Activated CD8-positive, alpha-beta memory T cell treated with anti-CD3 and anti-CD28 coated beads for 24 hours (primary cell): ENCODE measurements at places on chromosomes 16 and 17.

DNA sequence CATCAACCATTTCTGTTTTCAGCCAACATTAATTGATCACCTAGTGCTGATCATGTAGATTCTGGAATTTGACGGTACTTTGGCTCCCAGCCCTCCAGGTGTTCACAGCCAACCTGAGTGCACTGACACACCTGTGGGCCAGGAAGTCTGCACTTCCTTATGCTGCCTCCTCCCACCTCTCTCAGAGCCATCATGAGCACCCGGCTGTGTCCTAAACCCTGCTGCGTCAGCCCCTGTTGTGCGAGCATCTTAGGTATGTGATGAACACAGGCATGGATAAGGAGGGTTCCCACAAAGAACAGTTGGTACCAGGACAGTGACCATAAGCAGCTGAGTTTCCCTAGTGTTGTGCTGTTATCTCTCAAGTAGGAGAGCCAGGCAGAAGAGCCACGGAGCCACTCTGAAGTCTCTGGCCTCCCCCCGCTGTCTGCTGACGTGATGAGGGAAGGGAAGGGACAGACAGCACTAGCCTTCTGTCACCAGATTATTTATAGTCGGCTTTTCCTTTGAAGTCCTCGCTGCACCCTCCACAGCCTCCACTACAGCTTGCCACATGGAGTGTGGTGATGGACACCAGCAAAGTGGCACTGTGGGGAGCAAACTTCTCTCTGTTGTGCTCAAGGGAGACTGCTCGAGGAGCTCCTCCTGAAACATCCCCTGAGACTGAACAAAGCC, 162.8 kb upstream of the ANKFN1 start:
- DNase-seq = no peak

GRCh38 chr16:15854061-15854460, 2.8 kb downstream of the MYH11 start:
- no peak for DNase-seq

DNA sequence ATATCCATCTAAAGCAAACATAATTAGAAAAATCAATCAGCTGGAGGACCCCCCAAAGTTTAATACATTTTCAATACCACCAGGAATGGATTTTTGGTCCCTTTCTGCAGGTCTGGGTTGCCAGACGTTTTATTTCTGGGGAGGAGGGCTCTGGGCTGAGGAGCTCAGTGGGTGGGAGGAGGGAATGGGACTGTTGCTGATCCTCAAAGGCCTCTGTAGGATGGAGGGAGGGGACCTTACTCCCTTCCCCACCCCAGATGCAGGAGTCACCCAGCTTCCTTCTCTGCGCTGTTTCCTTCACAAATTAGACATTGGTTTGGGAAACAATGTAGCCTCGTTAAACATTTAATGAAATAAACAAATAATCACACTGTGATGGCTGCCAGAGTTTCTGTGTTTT, 6.6 kb downstream of the RND2 start:
- DNase-seq = no peak

DNA sequence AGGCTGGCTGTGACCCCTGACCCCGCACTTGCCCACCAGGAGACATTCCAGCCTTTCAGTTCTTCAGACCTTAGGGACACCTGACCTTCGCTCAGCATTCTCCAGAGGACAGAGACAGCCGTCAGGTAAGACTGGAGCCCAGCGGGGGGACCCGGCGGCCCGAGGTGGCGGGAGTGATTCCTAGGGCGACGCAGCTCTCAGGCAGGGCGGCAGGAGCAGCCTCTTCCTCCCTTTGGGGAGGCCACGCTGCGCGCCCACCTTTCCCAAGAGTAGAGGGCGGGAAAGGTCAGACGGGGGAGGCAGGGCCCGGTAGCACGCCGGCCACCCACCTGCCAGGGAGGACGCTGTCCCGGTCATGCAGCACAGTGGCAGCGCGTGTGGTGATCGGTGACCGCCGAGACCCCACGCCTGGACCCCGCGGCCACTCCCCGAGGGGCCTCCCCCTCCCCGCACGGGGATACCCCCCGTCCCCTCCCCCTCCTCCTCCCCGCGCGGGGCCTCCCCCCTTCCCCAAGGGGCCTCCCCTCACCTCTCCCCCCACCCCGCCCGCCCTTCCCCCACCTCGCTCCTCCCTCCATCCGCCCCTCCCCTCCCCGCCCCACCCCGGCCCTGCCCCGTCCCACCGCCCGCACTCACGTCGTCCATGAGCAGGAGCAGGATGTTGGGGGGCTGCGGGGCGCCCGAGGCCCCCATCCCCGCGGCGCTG, 472 bp downstream of the GALNS start:
- DNase-seq = peak; percentile 68

GRCh38 chr16:89898201-89898967, 20.3 kb upstream of the MC1R start:
- no peak for DNase-seq

DNA sequence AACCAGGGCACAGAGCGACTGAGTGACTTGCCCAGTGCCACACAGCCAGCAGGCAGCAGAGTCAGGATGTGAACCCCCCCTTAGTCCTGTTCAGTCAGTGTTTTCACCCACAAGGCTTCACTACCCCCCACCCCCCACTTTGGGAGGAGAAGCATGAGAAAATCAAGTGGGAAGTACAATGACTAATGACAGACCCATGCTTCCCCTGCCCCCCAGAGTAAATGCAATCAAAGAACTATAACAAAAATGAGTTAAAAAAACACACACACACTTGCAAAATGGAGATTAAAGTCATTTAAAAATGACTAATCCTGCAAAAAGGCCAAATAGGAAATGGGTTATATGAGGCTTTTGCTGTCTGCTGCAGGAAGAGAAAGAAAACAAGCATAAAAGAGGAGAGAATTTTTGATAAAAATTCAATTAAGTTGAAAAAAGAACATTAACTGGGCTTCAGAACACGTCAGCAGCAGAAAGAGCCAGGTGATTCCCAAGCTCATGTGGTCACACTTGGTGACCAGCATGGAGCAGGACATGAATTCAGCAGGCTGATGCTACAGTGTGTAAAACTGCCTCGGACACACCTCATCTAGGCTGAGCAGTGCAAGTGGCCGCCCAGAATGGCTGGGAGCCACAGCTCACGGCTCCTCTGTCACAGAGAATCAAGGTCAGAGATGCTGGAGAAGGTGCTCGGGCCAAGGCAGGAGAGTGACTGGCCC, 212.3 kb downstream of the ZNF423 start:
- no peak for DNase-seq

- no peak for DNase-seq
These were observed 10.0 kb downstream of the LITAFD start for GRCh38 chr16:8892101-8892575.

DNA sequence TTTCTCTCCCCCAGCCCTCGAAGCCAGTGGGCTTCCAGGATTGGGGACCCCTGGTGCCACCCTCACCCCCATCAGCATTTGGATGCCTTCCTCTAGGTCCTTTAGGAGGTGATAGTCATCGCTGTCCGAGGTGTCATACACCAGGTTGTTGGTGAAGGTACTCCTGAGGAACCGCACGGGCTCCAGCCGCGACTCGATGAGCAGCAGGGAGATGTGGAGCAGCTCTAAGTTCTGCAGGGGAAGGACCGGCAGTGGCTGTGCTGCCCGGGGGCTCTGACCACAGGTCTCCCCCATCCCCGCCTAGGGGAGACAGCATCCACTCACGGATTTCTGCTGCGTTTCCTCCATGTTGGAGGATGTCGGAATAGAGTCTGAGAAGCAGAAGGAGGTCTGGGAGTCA, 962 bp downstream of the CSHL1 start:
- DNase-seq = no peak

- no peak for DNase-seq
These were observed 341.4 kb downstream of the FOXL1 start for GRCh38 chr16:86919578-86920305.

- no peak for DNase-seq
These were observed 118.9 kb downstream of the AATF start for GRCh38 chr17:37067555-37068111.

- no peak for DNase-seq
These were observed 60.7 kb upstream of the TEX2 start for GRCh38 chr17:64323774-64324173.

DNA sequence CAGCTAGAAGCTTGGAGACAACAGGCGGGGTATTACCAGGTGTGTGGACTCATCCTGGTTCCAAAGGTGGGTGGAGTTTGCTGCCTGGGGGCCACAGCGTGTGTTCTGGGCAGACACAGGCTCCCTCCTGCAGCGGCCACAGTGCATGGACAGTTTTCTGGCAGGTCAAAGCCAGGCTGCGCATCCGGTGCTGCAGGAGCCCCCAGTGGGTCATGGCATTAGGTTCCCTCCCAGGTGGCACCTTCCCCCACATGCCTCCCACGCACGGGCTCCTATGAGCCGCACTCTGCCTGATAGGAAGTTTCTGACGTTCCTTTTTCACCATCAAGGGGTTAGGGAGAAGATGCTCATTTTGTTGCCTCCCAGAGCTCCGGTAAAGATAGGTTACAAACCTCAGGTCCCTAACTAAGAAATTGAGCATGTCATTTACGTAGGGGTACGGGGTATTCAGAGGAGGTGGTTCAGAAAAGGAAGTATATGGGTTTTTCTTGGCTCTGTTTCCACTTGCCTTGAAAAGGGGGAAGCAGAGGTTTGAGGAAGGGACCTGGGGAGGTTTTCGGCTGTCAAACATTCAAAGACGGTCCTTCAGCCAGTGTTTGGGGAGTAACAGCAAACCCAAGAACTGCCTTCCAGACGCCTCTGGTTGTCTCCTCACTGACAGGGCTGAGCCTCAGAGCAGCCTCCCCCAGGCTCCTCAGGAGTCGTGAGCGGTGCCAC, 32.7 kb upstream of the NAT9 start:
- no peak for DNase-seq

GRCh38 chr16:54193013-54193664, 93.4 kb downstream of the IRX3 start:
- no peak for DNase-seq

DNA sequence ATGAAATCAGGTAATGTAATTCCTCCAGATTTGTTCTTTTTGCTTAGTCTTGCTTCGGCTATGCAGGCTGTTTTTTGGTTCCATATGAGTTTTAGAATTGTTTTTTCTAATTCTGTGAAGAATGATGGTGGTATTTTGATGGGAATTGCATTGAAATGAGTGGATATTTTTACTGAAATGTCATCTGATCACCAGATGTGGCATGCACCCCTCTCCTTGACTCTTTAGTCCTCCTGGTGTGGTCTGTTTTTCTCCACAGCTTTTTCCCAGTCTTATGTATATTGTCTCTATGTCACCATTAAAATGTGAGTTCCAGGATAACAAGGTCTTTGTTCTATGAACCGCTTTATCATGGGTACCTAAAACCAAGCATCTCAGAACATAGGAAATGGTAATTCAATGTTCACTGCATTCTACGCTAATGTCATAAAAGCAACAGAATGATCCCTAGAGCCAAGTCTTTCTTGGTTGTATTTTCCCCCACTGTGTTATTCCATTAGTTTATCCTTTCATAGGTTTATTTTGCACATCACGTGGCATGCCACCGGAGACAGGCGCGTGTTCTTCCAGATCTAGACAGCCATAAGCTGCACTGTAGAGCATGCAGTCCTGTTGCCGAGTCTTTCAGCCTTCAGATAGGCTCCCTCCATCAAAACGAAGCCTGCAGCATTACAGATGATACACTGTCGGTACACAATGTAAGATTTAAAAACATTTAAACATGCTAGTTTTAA, 172.5 kb downstream of the RPTOR start:
- DNase-seq = no peak

GRCh38 chr16:88387941-88388627, 5.3 kb downstream of the ZNF469 start:
- no peak for DNase-seq

DNA sequence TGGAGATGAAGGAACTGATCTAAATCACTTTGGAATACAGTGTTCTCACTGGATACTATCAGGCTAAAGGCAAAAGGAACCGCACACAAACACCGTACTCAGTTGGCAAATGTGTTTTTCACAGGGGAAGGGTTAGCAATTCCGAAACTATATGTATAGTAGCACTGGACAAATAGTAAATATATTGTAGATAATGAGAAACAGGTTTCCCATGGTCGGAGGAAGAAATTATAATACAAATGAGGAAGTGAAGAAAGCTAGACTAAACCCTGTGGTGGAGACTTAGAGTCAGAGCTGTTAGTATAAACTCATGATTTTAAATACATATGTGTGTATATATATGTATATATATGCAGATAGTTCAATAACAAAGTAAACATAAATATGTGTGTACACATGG, 414.1 kb upstream of the SALL1 start:
- DNase-seq = no peak

GRCh38 chr17:59914274-59914854, 21.4 kb downstream of the RPS6KB1 start:
- no peak for DNase-seq

DNA sequence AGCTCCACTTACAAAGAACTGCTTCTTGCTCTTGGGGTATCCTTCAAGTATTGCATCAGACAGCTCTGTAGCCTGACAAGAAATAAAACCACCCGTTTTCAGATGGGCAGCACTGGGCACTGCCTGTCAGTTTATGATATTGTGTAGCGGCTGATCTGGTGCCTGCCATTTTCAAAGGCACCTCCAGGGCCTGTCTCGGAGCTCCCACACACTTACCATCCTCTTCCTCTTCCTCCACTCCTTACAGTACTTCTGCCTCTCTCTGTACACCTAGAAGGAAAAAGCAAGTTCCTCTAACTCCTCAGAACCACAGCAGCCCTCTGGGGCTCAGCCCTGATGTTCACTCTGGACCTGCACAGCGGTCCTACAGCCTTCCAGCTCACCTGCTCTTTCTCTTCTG, 4.4 kb downstream of the PSMC3IP start:
- no peak for DNase-seq
